ENCODE measurements at places on chromosomes 5 and 9.

- DNase-seq: no peak
These were observed 9.4 kb upstream of the CD72 start for GRCh38 chr9:35627575-35627974.

DNA sequence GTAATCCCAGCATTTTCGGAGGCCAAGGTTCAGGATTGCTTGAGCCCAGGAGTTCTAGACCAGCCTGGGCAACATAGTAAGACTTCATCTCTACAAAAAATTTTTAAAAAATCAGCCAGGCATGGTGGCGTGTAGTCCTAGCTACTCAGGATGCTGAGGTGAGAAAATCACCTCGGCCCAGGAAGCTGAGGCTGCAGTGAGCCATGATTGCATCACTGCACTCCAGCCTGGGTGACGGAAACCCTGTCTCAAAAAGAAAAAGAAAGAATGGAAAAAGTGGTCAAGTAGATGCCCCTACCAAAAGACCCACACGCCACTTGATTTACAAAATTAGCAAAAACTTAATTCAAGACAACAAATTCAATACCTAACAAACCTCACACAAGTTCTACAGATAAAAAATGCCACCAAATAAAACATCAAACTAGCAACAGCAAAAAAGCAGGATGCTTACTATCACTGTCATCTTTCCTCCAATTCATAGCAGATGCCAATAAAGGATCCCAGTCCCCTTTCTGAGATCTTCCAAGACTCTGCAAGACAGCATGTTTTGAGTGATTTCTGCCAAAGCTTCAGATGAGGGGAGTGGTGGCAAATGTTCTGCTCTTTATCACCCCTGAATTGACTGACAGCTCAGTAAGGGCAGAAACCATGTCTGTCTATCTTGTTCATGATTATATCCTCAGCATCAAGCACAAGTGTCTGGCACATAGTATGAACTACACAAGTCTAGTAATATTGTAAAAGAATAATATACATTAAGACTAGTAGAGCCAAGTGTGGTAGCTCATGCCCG lies 34.2 kb upstream of the TESK1 start:
- DNase-seq: no peak

DNA sequence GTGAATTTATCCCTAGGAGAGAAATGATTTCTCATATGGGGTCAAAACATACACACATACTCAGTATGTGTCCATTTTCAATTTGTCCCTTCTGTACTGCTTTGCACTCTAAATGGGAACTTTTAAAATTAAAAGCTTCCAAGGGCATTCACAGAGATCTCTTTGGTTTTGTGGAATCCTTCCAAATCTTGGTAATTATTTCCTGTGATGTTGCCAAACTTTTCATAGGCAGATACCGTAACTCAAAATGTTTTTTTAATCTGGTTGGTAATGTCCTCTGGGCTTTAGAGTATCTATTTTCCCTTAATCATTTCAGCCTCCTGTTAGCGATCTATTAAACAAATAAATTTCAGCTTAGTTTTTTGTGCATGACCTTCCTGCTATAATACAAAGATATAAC lies 282.4 kb downstream of the ARHGEF28 start:
- no peak for DNase-seq

DNA sequence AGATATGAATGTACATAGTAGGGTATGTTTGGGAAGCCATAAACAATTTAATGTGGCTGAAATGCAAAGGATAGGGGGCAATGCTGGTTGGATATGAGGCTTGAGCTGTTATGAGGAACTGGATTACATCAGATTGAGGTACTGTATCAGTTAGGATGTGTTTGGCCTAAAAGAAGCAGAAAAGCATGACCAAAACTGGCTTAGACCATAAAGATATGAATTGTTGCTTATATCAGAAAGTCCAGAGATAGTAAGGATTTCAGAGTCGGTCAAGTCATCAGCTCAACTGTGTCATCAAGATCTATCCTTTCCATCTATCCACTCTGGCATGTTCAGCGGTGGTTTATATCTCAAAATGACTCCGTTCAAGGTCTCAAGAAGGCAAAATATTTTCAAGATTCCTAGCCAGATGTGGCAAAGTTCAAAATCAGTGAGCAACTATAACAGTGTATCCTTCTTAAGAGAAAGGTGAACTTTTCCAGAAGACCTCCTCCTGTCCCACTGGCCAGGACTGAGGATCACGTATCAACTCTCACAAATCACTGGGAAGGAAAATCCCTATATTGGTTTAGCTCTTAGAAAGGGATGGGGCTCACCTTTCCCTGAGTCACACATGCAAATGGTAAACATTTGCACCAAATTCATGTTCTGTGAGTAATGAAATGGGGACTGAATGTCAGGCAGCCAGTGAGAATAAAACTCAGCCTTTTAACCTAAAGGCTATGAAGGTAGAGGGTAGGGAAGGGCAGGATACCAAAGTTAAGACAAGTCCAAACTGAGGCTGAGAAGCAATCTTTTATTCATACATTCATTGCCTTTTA lies 257.8 kb downstream of the TRIM32 start:
- DNase-seq: no peak

DNA sequence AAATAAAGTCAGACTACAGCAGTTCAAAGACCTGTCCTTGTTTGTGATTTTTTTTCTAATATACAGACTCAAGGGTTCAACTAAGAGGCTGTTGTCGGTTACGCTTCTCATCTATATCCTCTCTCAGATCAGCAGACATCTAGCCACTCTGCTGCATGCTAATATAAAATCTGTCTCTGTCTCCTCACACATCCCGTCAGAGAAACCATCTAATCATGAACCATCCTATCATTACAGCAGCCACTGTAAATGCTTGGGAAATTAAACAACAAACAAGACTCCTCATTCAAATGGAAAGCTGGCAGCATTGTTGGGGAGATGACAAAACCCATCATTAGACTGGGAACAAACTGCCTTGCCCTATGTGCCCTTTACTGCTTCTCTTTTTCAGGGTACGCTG lies 94.8 kb downstream of the SEMA5A start:
- DNase-seq: no peak

DNA sequence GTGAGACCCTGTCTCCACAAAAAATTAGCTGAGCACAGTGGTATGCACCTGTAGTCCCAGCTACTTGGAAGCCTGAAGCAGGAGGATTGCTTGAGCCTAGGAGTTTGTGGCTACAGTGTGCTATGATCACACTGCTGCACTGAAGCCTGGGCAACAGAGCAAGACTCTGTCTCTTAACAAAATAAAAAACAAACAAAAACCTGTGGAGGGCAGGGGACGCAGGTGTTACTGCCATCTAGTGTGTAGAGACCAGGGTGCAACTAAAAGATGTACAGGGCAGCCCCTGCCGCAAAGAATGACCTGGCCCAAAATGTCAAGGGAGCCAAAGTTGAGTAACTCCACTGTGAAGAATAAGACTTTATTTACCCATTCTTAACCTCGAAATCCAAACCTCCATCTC lies 27.1 kb downstream of the ASPN start:
- no peak for DNase-seq

- no peak for DNase-seq
These were observed 287.4 kb downstream of the GLIS3 start for GRCh38 chr9:4012441-4012840.

DNA sequence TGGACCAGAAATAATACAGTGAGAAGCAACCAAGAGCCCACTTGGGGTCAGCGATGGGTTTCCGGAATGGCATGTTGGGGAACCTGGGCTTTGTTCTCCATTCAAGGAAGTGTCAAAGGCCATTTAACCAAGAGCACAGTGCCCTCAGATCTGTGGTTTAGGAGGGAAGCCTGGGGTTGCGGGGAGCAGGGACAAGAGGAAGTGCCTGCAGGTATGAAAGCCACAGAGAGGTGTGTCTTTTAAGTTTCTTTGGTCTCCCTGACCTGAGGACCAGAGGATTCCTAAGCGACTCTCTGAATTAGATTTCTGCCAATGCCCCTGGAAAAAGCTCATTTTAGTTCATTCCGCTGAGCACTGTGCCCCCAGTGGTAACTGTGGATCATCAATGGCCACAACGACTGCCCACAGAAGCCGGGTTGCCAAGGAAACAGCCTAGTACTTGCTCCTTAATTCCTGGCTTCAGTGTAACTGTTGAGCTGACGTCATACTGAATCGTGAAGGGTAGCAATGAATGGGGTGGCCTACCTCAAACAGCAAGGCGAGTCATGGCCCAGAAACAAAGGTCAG lies 107.3 kb upstream of the SPIN1 start:
- no peak for DNase-seq

DNA sequence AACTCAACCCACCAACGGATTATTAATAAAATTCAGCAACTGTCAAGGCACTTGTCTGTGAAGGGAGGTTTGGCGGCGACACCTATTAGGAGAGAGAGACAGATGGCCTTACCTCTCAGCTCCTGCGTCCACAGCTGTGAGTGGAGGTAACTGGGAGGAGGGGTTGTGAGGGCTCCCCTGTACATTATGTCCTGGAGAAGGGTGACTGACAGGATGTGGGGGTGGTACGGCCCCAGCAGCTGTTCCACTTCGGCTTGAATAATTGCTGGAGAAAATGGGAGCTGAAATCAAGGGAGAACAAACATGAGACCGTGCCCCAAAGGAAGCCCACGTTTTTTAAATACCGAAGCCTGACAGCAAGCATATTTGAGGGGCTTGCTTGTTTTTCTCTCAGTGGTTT lies 353.5 kb upstream of the RFX3 start:
- DNase-seq: peak; percentile 37

DNA sequence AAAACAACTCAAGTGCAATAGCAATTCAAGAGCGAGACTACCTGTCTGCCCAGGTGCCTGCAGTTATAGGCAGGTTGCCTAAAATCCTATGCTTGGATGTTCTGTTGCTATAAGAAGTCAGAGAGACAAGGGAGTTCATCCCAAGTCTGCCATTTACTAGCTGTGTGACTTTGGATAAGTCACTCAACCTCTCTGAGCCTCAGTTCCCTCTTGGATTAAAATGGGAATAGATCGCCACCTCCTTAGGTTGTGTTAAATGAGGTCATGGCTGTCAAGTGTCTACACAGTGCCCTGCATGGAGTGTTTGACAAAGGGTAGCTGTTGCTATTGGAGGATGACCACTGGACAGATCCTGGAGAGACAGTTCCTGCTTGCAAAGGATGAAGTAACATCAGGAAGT lies 1.3 kb upstream of the ZBTB34 start:
- no peak for DNase-seq

DNA sequence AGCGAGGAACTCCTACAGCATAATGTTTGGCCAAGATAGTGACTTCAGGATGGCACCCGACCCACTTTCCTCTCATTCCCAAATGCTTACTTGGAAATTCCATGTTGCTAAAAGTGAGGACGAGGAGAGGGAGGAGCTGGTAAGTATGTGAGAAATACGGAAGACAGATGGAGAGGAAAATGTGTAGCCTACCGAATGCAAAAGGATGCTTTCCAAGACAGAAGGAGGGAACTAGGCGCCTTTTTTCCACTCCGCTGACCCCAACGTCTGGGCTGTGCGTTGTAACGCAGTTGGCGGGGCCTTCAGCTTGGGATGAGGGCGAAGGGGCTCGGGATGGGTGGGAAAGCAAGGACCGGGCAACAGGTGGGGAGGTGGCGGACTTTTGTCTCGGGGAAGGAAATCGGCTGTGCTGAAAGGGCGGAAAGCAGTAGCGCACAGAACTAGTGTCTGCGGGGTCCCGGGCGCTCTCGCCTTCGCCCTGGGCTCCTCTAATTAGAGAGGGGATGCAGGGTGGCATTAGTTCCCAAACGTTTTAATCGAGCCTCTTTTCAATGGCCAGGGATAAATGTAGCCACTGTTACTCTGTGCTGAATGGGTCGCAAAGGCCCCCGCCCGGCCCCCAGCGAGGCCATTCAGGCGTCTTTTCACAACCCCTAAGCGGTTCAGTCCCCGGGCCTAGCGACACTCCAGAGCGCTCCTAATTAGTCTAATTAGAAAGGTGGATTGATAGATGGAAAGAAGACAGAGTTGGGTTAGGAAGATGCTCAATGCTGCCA lies 12.6 kb downstream of the FOXD1 start:
- no peak for DNase-seq

- DNase-seq: peak; percentile 84
These were observed 69.2 kb downstream of the SYK start for GRCh38 chr9:90870621-90871326.

DNA sequence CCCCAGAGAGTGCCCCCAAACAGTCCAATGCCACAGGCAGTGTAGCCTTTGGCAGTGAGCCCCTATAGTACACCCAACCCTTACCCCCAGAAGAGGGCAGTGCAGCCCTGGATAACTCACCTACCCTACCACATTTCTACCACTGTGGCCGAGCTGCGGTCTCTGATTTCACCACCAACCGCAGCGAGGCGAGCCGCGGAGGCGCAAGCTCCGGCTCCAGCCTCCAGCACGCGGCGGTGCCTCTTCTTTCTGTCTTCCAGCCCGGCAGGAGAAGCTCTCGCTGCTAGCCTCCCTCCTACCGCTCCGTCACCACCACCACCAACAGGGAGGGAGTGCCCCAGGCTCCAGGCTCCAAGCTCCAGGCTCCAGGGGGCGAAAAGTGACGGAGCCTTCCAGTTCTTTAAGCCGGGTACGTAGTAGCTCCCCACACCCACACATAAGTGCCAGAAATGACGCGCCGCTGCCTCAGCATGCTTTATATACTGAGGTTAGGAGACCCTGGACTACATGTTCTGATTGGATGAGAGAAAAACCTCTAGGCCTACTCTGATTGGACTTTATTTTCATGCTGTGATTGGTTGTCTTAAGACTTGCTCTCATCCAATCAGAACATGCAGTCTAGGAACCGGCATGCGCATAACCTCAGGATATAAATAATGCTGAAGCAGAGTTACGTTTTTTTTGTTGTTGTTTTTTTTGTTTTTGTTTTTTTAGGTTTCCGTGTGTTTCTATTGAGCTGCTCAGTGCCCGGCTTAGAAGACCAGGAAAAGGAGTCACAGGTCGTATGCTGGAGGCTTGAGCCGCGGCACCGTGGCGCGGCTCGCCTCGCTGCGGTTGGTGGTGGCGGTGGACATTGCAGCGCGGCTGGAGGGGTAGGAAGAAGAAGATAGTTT lies at the start of gene PCAT7:
TSS of gene PCAT7 (plus strand) at position 645 of the 893 bp plus-strand sequence.
- DNase-seq: peak; percentile 90

- DNase-seq: no peak
These were observed 213.2 kb downstream of the ADAMTS6 start for GRCh38 chr5:65268525-65268924.

GRCh38 chr9:111928359-111928720 lies 31.7 kb downstream of the UGCG start:
- DNase-seq: no peak

GRCh38 chr5:16787278-16787677 lies 148.8 kb downstream of the MYO10 start:
- DNase-seq: no peak

DNA sequence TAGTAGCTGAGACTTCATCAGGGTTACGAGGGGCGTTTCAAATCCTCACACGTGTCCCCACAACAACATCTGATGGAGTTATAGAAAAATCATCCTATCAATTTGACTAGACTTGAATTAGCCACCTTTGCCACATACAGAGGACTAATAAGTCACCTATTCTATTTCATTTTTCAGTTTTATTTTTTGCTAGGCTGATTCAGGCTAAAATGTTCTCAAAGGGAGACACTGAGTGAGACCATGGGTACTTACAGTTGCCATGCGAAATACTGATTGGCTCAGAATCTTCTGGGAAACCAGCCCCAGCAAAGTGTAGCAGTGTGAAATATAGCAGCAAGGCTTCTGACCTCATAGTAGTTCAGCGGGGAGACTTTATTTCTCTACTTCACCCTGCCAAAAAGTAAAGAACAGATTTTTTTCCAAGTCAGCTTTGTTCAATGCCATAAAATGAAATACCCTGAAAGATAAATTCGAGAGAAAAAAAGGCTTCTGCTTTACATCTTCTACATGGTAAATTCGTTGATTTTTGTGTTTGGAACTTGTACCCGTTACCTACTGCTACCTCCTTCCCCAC lies 69.9 kb downstream of the SEMA6A start:
- no peak for DNase-seq

- DNase-seq: no peak
These were observed 551.9 kb upstream of the DMAC1 start for GRCh38 chr9:8351436-8351835.
